CD4-positive, alpha-beta T cell treated with Interleukin-12 subunit alpha and Interleukin-12 subunit beta, for 1 hour (primary cell): ENCODE measurements at places on chromosomes 16 and 17.

- no peak for DNase-seq
Measured at GRCh38 chr16:71424626-71425025, 17.2 kb downstream of the TLE7 start.

DNA sequence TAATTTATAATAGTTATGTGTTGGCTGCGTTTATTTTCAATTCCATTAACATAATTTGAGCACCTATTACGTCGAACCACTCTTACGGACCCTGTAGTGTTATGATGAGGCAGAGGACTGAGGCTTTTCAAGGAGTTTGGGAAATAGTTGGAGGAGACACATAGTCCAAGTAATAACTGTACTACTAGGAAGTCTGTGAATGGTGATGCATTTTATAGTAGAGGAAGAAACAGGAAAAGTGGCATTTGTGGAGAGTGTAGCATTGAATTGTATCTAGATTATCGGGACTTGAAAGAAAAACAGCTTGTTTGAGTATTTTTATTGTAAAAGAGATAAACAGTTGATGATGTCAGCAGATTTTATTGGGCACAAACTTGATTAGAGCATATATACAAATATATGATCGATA is 1.7 kb downstream of the NFATC3 start:
- DNase-seq, result no peak

GRCh38 chr17:14318918-14319205 is 18.0 kb downstream of the HS3ST3B1 start:
- DNase-seq, result no peak

DNA sequence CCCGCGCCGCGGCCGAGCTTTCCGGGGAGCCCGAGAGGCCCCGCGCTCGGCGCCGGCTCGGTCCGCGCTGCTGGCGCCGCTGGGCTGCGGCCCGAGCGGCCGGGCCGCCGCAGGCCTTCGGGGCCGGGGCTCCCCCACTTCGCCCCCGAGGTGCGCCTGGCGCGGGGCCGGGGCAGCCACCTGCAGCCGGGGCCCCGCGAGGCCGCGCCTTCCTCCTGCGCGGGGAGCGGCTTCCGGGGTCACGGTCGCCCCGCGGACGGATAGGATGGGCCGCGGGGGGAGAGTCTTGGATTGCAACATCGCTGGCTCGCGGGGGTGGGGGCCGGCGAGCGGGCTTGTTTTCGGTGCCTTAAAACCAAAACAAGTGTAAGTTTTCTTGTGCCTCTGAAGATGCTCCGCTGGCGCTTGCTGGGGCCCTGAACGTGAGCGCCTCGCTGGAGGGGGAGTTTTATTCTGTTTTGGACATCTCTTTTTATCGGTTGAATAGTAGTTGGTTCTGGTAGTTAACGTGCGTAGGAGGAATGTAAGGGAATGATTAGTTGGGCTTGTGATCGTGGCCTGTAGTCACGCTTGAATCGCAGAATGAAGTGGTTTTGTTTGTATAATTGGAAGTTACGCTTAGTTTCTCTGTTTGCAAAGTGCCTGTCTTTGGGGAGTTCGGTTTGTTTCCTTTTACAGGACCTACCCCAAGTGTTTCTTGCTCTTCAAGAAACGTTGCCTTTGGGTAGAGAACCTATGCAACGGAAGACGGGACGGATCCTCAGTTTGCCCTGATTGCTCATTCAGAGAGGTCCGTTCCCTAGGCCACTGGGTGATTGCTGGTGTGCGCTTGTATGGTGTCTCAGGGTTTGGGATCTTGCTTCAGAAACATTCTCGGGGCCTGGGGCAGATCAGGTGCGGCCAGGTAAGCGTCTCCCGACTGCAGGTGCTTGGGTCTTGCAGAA is 724 bp downstream of the UBE2I start:
- peak; percentile 70 for DNase-seq

- DNase-seq, result peak; percentile 24
Measured at GRCh38 chr17:62720126-62720850, 87.8 kb downstream of the MARCHF10 start.

DNA sequence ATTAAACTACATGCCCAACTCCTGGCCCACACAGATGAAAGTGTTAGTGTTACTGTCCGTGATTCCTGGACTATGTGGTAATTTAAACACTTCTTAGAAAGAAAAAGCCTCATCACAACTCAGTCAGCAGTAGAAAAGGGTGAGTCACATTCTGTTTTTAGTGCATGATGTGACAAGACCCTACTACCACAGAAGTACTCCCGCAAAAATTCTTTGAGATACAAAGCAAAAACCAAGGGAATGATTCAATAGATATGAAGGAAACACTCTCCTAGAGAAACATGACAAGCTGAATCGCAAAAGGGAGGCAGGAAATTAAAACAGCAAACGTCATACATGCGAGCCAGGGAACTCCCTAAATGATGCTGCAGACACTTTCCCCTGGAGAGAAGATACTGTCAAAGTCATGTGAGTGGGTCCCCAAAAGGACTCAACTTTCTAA is 14.4 kb downstream of the SNN start:
- DNase-seq, result no peak

- DNase-seq, result no peak
Measured at GRCh38 chr16:25052151-25052511, 37.0 kb upstream of the ARHGAP17 start.

DNA sequence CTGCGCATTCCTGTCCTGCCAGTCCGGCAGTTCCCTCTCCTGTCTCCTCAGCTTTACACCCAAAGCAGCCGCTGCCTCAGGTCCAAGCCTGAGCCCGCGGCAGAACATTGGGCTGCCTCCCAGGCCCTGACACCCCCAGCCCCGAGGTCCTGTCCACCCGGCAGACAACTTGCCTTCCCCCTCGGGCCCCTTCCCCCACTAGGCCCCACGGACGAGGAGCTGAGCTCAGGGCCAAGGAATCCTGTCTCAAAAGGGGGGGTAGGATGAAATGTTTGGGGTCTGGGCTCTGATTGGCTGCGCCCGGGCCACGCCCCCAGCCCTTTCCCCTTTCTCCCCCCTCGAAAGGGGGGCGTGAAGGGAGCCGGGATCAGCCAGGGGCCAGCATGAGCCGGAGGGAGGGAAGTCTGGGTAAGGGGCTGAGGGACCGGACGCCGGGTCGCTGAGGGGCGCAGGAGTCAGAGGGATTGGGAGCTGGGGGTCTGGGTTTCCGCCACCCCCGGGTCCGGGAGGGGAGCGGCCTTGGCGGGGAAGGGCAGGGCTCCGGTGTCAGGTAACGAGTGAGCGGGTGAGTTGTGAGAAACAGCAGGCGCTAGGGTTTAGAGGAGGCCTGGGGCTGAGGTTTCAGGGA is at the start of gene CTF1:
Gene CTF1 (plus strand): TSS at position 354 of the 628 bp plus-strand sequence. CDS start 30 bp downstream, at position 384.
- DNase-seq, result no peak

DNA sequence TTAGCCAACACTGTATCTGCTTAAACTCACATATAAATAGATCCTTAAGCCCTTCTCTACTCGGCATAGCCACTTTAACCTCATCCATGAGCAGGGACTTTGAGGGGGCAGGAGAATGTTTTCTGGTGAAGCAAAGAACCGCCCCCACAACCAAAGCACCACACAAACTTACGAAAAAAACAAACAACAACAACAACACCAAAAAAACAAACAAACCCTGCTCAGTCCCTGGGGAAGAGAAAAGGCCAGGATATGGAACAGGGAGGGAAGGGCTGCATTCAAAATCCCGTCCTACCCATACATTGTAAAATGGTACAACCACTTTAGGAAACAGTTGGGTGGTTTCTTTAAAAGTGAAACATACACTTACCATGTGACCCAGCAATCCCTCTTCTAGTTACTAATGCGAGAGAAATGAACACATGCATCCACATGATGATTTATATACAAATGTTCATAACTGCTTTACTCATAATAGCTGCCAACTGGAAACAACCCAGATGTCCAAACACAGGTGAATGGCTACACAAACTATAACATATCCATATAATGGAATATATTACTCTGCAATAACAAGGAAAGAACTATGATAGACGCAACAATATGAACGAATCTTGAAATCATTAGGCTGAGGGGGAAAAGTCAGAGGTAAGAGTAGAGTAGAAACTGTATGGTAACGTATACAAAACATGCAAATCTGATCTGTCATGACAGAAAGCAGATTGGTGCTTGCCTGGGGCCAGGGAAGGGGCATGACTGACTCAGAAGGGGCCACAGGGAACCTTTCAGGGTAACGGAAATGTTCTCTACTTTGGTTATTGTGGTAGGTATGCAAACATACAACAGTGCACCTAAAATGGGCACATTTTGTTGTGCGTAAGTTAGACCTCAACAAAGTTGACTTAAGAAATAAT is 37.7 kb upstream of the TOB1 start:
- DNase-seq, result peak; percentile 65

DNA sequence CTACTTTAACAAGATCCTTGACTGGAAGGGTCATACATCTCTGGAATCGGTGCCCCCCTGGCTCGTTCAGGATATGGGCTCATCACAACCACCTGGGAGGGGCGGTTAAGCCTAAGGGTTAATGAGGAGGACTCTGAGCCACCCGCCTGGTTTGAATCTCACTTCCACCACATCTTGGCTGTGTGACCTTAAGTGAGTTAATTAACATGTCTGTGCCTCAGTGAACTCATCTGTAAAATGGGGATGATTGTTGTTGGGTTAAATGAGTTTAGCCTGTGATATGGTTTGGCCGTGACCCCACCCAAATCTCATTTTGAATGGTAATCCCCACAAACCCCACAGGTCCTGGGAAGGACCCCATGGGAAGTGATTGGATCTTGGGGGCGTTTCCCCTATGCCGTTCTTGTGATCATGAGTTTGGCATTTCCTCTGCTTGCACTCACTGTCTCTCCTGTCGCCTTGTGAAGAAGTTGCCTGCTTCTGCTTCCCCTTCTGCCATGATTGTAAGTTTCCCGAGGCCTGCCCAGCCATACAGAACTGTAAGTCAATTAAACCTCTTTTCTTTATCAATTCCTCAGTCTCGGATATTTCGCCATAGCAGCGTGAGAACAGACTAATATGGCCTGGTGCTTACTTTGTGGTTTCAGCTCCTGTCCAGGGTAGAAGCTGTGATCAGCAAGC is 214.0 kb upstream of the CIBAR2 start:
- DNase-seq, result no peak

DNA sequence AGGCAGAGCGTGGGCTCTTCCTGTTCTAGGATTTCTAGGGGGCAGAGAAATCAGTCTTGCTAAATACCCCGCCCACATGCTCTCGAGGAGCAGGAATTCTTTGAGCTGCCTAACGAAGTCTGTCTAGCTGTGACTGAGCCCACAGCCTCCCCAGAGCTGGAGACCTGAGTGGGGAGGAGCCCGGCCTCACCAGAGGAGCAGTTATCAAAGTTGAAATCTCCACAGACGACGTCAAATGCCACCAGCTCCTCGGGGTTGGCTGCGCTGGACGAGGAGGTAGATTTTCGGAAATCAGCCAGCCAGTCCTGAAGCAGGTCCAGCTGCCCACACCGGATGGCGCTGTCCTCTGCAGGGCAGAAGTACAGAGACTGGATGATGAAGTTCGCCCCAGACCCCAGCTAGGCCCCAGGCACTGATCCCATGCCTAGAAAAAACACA is 53.8 kb downstream of the PRMT7 start:
- no peak for DNase-seq

DNA sequence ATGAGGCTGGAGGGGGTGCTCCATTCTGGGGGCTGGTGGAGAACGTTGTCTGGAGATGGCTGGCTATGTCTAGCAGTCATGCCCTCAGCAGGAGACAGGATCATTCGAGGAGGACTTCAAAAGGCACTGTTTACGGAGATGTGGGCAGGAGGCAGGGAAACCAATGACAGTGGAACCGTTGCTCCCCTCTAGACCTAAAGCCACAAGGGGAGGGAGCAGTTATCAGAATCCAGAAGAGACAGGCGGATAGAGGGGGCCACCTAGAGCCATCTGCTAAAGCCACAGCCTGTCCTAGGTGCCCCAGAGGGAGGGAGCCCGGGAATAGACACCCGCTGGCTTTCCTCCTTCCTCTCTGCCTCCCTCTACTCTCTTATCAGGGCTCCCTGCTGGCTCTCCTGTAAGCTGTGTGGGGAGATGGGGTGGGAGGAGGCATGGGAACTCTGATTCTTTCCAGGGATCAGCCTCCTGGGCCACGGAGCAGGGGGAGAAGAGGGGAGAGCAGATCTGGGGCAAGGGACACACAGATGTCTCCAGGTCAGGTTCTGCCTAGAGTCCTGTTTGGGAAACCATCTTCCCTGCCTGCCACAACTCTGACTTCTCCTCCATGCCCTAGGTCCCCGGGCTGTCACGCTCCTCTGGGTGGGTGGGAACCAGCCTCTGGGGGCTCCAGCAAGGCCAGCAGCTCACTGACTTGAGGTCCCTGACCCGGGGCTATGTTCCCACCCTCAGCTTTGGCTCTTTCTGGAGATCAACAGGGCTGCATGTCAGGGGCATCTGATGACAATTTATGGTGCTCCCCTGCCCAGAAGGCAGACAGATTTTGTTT is 42.3 kb downstream of the IRX3 start:
- no peak for DNase-seq

GRCh38 chr17:77274096-77274845 is 133.5 kb downstream of the SEC14L1 start:
- DNase-seq, result no peak

DNA sequence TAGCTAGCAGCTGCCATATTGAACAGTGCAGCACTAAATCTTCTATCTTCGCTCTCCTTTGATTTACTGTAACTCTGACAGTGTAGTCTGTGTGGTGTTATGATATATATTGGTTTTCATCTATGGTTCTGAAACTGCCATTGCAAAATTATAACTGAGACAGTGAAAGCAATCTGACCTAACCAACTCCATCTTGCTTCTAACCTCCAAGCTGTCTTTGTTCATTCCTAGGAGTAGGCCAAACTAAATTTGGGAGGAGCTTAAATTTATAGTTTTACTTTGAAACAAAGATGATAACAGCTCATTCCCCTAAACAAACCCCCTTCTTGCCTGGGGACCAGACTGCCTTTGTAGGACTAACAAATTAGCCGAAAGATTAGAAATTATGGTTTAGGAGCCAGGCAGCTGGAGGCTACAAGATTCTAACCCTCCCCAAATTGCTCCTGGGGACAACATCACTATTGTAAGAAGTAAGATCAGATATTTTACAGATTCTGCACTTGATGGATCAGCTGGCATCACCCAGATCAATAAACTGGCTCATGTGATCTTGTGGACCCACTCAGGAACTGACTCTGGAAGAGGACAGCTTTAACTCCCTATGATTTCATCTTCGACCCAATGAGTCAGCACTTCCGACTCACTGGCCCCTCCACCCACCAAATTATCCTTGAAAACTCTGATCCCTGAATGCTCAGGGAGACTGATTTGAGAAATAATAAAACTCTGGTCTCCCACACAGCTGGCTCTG is 47.0 kb upstream of the FBXO47 start:
- DNase-seq, result no peak

GRCh38 chr17:65763786-65764185 is 202.3 kb upstream of the AXIN2 start:
- no peak for DNase-seq

GRCh38 chr17:43713494-43714162 is 45.0 kb downstream of the SOST start:
- DNase-seq, result no peak
